Inflammatory macrophage treated with lipopolysaccharide for 1 hour (primary cell): ENCODE measurements at places on chromosomes 11 and 22.

DNA sequence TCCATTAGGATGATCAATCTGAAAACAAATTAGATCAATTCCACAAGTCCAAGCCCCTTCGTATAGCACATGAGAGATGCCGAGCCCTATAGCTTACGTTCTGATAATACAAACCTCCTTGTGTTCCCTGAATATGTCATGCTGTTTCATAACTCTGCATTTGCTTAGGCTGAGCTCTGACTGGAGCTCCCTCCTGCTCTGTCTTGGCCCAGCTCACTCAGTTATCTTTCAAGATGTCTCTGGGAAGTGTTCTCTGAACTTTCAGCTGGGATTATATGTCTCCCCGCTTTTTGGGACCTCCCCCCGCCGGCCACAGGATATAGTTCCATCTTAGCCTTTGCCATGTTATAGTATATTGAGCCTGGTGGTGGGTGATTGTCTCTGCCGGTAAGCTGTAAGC lies 44.0 kb downstream of the FDX1 start:
- DNase-seq, result no peak

GRCh38 chr11:101914341-101914737 lies 471 bp upstream of the CEP126 start:
- no peak for DNase-seq

- no peak for DNase-seq
These were observed 22.8 kb downstream of the FLRT1 start for GRCh38 chr11:64058494-64058893.

GRCh38 chr22:20847318-20847822 lies 11.2 kb downstream of the PI4KA start:
- DNase-seq, result no peak

DNA sequence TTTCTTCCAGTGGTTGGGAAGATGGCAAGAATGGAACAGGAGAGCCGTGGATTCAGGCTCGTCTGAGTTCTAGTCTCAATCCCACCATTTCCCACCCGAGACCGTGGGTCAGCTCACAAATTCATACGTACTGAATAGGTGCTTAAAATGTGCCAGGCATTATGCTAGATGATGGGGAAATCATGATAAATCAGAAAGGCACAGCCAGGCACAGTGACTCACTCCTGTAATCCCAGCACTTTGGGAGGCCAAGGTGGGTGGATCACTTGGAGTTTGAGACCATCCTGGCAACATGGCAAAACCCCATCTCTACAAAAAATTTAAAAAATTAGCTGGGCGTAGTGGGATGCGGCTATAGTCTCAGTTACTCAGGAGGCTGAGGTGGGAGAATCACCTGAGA lies 7.1 kb downstream of the TRIOBP start:
- no peak for DNase-seq
